Stimulated activated CD4-positive, alpha-beta T cell treated with anti-CD3 and anti-CD28 coated beads, Interleukin-1b, Interleukin-23, amount 100 ng/mL, for 1 hour (primary cell): ENCODE measurements at places on chromosomes 11 and 22.

DNA sequence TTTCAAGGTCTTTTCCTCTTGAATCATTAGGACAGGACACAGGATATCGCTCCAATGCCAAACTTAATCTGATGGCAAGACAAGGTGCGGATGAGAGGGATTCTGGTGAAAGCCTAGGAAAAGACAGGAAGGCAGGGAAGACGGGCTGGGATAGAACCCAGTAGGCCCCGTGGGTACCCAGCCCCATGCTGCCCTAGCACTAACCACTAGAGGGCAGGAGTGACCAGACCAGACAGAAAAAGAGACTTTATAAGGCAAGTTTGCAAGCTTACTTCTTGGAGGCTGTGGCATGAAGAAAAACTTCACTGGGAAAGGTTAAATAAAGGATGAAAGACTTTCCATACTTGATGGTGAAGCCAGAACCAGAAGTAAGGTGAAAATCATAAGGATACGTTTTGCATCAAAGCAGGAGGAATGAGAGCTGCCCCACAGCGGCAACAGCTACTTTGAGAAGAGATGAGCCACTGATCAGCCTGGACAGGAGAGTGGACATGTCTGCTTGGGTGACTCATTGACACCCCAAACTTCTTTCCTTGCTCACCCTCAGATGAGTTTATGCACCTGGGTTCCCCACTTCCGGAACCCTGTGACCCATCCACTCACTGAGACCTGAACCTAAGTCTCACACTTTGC is 39.8 kb downstream of the SYN3 start:
- no peak for DNase-seq

DNA sequence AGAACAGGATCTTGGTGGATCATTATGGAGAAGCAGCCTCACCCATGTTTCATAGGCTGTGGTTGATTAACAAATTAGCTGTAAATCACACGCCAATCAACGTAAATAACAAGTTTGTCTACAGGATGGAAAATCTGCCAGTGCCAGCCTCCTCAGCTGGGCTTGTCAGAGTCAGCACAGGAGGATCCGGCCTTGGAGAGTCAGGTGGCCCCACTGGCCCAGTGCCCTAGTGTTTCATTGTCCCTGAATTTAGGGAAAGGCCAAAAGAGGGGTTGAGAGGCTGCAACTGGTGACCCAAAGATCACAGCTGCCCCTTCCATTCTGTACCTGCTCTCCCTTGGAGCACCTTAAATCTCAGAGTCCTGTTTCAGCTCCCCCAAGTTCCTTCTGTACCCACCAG is 42.4 kb downstream of the TRIM29 start:
- no peak for DNase-seq

DNA sequence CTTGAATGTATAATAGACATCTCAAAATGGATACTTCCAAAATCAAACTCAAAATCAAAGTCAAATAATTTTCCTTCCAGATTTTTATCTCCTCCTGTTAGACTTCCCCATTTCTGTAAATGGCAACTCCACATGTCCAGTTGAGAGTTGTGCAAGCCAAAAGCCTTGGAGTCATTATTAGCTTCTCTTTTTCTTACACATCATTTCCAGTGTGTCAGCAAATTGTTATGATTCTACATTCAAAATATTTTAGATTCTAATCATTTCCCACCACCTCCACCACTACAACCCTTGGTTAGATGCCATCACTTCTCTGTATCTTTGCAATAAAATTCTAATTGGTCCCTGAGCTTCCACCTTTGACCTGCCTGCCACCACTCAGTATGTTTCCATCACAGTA is 155.7 kb downstream of the CNTN5 start:
- no peak for DNase-seq

- no peak for DNase-seq
Measured at GRCh38 chr11:66857234-66857926, 516 bp downstream of the LRFN4 start.

DNA sequence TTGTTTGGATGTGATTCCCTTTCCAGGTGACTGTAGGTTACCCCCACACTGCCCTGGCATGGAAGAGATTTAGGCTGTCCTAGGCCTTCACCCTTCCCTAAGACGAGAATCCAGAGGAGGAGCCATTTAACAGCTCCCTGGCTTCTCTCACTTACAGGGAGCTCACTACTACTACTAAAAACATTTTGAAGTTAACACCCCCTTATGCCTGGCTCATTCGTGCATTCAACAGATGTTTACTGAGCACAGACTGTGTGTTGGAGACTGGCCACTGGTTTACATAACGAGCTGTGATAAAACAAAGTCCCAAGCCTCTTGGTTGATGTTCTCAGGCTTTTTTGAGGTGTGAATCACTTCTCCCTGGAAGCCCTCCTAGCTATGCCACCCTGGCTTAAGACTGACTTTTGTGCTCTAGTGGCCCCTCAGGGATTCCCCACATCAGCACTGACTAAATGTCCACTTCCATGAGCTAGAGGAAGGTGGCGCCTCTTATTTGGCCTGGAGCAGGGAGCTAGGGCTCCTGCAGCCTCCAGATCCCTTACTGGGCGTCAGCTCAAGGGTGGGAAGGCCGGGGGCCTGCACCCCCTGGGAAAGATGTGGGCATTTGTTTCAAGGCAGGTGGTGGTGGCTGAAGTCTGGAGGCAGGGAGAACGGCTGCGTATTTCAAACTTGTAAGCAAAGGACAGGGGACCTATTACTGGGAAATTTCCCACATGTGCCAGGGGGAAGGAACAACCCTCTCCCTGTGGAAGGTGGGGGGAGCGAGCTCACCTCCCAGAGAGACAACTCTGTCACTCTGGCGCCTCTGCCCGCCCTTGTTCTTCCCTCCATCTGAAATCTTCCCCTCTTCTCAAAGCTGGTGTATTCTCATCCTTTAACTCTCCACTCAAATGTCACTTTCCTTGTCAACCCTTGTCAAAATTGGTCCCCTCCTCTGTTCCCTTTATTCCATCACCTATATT is 19.4 kb upstream of the MALAT1 start:
- DNase-seq: no peak

DNA sequence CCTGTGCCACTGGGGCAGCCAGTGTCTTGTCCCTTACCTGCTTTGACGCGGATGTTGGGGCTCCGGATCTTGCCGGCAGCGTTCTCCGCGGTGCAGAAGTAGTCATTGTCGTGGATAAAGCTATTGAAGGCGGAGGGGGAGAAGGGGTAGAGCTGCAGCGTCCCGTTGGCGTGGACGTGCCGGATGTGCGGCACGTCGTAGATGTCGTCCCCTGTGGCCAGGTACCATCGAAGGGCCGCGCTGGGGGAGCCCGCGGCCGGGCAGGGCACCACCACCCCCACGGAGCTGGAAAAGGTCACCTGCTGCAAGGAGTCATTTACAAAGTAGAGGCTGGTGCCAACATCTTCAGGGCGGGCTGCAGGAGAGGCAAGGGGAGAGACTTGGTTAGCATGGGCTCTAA is 16.6 kb downstream of the DSCAML1 start:
- DNase-seq: no peak

GRCh38 chr11:13329670-13330356 is 52.2 kb downstream of the BMAL1 start:
- no peak for DNase-seq

DNA sequence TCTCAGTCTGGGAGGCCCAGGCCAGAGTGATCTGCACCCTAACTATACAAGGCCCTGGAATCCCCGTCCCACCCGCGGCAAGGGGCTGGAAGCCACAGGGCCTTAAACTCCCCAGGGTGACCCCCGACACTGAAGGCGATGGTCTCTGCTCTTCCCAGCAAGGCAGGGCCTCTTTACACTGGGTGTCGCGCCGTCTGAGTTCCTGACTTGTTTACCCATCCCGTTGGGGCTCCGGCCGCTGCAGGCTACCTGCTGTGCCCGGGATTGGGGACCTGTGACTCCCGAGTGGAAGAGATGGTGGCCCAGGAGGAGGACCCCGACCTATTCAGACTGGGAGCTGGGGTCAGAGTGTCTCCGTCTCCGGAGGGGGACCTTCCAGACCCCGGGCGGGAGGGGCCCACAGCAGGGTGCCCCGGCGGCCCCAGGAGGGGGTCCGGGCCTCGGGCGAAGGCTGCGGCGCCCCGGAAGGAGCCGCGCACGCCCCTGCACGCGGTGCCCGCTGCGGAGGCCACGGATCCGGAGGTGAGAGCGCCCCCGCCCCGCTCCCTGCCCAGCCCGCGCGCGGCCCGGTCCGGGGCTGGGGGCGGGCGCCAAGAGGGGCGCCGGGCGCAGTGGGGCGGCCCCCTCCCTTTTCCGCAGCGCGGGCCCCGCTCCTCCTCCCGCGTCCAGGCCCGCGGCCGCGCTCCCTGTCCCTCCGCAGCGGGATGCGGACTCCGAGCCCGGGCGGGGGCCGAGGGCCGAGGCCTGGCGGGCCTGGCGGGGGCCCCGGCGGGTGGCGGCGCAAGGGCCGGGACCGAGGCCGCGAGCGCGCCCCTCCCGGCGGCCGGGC is 560 bp upstream of the MPPED1 start:
- DNase-seq: no peak

DNA sequence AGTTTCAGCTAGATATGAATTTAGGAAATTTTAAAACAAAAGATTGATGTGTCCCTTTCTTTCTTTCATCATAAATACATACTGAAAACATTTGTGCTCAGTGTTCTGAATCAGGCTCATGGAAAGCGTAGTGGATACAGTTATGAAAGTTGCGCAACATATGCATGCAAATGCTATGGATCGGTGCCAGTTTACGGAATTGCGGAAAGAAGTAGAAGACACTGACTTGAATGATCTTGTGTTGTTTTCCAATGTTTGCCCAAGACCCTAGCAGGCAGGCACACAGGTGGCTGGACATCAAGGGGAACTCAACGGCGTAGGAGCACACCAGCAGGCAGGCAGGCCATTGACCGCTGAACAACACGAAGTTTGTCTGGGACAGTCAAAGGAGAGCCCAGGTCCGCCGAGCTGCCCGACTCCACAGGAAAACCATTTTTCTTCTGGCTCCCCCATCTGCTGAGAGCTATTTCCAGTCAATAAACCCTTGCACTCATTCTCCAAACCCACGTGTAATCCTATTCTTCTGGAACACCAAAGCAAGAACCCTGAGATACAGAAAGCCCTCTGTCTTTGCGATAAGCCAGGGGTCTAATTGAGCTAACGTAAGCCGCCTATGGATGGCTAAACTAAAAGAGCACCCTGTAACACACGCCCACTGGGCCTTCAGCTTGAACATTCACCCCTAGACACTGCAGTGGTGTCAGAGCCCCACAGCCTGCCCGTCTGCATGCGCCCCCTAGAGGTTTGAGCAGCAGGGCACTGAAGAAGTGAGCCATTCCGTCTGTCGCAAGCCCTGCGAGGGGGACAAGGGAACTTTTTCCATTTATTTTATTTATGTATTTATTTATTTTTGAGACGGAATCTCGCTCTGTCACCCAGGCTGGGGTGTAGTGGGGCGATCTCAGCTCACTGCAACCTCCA is 7.4 kb upstream of the BIRC3 start:
- DNase-seq: no peak

GRCh38 chr22:33829546-33830280 is 90.6 kb downstream of the LARGE1 start:
- no peak for DNase-seq

GRCh38 chr11:103480421-103480820 is 371.2 kb downstream of the DYNC2H1 start:
- DNase-seq: no peak

GRCh38 chr11:134882141-134882540 is 470.1 kb upstream of the B3GAT1 start:
- DNase-seq: no peak

DNA sequence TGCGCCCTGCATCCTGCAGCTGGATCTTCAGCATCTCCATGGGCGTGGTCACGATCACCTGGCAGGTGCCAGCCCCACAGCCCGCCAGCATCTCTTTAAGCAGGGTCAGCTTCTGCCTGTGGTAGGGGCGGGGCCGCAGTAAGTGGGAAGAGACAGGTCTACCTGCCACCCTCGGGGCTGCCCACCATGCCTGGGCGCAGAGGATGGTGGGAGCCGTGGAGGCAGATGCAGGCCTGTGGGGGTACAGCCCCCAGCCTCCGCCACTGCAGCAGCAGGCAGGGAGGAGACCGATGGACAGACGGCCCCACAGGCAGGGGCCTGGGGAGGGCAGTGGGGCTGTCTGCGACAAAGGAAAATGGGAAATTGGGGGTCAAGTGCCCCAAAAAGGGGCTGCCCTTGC is 3.0 kb upstream of the CEND1 start:
- no peak for DNase-seq

DNA sequence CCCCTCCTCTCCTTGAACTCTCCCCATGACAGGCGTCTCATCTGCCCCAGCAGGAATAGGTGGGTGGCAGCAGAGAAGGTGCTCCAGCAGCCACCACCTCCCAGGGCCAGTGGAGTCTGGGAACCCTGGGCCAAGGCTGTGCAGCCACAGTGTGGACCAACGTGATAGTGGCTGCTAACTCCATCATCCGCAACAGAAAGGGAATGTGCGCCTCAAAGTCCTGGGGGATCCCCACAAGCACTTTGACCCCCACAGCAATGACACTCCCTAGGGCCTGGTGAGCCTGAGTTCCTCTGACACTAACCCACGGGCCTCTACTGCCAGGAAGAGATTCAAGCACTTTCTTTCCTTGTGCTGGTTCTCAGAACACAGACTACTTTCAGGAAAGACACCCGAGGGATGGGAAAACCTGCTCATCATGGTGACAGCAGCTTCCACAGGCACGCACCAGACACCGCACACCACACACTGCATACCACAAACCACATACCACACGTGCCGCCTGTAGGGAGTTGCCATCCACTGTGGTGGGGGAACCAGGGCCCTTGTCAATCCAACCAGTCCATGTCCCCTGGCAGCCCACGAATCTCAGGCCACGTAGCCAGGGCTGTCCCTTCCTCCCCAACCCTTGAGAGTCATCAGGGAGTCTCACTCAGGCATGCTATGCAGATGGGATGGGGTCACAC is 3.4 kb upstream of the SLC25A1 start:
- DNase-seq: no peak

DNA sequence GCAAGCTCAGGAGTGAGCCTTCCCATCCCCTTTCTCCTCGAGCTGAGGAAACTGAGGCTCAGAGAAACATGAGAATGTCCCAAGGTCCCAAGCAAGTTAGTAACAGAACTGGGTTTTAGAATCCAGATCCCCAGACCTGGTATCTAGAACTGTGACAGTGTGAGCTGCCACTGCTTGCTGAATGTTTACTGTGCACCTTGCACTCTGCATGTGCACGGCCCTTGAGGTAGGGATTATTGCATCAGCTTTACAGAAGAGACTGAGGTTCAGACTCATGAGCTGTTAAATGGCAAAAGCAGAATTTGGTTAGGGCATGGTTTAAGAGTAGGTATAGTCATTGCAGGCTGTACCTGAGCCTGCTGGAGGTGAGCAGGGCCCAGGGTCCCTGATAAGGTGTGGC is 3.8 kb upstream of the MPPED1 start:
- DNase-seq: no peak
